ENCODE measurements at places on chromosomes 2 and 18.
A peak's percentile ranks its signal among the peaks of the same experiment; 100 is the strongest.

DNA sequence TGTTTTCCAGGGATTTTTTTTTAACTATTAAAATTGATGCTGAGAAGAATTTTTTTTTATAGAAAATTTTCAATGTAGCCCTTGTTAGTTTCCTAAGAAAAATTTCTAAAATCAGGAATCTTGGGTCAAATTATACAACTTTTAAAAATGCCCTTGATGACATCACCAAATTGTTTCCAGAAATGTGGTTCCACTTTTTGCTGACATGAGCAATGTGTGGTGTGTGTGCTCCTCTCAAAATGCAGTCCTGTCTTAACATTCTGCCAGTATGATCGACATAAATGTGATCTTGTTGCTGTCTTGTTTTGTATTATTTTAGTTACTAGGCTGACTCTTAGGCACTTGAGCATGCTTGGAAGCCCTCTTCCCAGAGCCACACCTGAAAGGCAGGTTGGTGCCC lies 89.7 kb upstream of the ST6GAL2 start:
- DNase-seq = no peak

DNA sequence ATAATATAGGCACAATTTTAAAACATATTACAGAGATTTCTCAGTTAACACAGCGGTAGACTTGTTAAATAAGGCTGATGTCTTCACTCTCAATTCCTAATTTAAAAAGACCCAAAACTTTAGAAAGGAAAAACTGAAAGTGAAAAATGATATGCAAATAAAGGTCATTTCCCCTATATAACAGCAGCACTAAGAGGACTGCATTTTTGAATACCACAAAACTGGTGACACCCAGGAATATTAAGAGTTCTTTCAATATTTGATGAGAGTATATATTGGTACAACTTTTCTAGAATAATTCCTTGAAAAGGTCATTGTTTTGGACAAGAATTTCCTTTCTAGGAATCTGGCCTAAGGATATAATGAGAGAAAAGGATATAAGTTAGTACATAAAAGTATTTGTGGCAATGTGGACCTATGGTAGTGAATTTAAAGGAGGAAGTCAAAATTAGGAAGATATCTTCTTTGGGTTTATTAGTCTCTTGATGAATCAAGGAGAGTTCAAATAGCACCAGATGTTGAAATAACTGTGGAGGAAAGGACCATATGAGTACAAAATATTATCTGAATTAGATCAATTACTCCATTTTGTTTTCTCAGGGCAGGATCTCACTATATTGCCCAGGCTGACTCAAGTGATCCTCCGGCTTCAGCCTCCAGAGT lies 70.3 kb downstream of the TMEM237 start:
- no peak for DNase-seq

GRCh38 chr2:119431155-119431975 lies at the start of gene TMEM37:
Gene TMEM37 (plus strand): TSS chr2:119431854. CDS start chr2:119431904, 50 bp downstream.
- DNase-seq = peak; percentile 4

GRCh38 chr18:59659508-59660170 lies 37.6 kb downstream of the CCBE1 start:
- DNase-seq = no peak

GRCh38 chr18:41265047-41265446 lies 690.0 kb upstream of the PIK3C3 start:
- DNase-seq = no peak

GRCh38 chr2:114940785-114941458 lies 498.5 kb downstream of the DPP10 start:
- no peak for DNase-seq

GRCh38 chr2:45540942-45541341 lies 70.1 kb downstream of the SRBD1 start:
- no peak for DNase-seq

- DNase-seq = no peak
Observed at GRCh38 chr2:65367524-65367923, 64.9 kb downstream of the SPRED2 start.

- DNase-seq = no peak
Observed at GRCh38 chr2:210756855-210757254, 200.5 kb downstream of the CPS1 start.

DNA sequence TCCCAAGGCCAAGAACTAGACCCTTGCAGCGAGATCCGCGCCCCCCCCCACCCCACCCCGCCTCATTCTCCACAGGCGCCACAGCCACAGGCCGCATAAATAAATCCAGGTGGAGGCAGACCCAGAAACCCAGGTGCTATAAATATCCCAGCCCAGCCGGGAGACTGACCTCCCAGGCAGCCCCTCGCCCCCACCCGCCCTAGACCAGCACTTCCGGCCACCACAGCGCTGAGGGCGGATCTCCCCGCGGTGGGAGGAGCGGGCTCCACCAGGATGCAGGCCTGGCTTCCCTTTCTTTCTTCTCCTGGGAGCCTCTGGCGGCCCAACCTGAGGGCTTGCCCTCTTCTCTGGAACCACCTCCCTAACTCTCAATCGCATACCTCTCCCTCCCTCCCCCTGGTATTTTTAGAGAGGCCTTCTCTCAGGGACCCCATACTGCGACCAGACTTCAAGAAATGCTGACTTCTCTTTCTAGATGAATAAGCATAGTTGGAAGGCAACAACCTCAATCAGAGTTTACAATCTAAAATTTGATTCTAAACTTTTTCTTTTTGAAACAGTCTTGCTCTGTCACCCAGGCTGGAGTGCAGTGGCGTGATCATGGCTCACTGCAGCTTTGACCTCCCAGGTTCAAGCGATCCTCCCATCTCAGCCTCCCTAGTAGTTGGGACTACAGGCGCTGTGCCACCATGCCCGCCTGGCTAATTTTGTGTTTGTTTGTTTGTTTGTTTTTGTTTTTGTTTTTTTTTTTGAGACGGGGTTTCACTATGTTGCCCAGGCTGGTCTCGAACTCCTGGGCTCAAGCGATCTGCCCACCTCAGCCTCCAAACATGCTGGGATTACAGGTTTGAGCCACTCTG lies 55.0 kb downstream of the PKDCC start:
- DNase-seq = no peak

DNA sequence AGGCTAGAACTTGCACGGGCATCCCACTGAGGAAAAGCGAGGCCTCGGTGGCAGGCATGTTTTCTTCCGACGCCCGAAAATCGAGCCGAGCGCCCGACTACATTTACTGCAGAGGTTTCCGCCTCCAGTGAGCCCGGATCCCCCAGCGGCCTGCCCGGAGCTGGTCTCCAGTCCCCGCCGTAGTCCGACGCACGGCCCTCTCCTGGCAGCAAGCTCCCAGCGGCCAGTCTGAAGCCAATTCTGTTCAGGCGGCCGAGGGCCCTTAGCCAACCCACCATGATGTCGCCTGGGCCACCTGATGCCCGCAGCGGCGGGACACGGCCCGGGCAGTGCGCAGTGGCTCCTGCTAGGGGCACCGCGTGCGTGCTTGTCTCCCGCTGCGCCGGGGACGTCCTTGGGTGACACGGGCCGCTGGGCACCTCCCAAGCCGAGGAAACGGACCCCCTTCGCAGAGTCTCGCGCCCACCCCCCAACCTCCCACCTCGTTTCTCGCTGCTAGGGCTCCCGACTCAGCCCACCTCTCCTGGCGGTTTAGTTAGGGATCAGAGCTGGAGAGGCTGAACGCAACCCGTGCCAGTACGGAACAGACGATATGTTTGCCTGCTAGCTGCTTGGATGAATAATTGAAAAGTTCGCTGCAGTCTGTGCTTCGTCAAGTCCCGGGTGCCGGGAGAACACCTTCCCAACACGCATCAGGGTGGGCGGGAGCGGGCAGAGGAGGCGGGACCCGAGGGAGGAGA lies 5.3 kb downstream of the ONECUT2 start:
- no peak for DNase-seq

GRCh38 chr2:230843132-230843531 lies 21.6 kb upstream of the ITM2C start:
- DNase-seq = no peak

- no peak for DNase-seq
Observed at GRCh38 chr18:75378376-75379315, 48.9 kb downstream of the SMIM21 start.

GRCh38 chr2:36701918-36702317 lies 5.4 kb downstream of the VIT start:
- no peak for DNase-seq

DNA sequence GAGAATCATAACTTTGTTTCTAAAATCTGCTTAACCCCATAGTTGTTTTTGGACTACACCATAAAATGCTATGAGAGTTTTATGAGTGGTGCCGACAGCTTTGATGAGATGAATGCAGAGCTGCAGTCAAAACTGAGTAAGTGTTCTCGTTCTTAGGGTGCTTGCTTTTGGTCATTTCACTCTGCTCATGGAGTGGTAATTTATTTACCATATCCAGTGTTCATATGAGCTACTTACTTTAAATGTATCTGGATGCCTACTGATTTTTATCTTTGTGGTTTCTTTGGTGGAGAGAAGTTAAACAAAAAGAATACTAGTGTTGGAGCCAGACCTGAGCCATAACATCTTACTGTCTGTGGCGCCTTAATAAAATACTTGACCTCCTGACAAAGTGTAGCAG lies 16.4 kb downstream of the NDC80 start:
- no peak for DNase-seq

- DNase-seq = no peak
Observed at GRCh38 chr2:9327873-9328352, 95.4 kb downstream of the ITGB1BP1 start.

GRCh38 chr2:55581874-55582547 lies 35.4 kb downstream of the PPP4R3B start:
- DNase-seq = no peak

DNA sequence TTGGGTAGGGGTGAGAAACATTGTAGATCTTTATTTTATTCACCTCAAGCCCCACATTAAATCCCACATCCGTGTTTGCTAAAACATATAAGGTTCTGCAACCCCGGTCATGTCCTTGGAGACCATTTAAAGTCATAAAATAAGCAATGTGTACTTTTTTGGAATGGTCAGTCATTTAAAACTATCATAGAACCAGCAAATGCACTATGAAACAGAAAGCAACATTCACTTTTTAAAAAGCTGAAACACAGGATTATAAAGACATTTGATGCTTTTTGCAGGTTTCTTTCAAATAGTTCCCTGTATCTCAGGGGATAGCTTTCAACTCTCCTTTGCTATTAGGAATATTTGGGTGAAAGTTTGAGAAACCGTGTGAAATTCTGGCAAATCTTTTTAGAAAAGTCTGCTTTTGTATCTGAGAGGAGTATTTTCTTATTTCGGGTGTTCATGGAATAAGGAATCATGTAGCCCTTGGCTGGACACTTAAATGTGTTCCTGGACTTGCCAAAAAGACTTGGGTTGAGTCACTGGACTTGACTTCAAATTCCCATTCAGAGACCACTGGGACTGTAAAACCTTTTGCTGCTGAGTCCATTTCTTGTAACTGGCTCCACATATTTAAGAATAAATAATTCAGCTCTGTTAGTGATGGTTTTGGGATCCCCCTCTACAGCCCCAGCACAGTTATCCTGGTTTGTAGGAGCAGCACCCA lies 5.9 kb upstream of the CETN1 start:
- DNase-seq = no peak

DNA sequence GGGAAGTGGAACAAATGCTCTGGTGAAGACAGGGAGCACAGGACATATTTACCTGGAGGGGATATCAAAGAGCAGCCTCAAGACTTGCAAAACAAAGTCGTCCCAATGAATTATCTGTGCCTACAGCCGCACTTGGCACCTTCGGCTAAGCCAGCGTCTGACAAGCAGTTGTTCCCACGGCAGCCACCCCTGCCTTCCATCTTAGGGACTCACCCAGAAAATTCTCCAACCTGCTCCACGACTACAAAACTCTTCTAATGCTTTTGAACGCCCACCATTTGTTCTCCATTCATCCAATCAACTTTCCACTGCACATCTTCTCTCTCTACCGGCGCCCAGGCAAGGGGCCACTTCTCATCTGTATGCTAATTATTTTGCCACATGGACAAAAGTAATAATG lies 7.0 kb downstream of the MYT1L start:
- no peak for DNase-seq

DNA sequence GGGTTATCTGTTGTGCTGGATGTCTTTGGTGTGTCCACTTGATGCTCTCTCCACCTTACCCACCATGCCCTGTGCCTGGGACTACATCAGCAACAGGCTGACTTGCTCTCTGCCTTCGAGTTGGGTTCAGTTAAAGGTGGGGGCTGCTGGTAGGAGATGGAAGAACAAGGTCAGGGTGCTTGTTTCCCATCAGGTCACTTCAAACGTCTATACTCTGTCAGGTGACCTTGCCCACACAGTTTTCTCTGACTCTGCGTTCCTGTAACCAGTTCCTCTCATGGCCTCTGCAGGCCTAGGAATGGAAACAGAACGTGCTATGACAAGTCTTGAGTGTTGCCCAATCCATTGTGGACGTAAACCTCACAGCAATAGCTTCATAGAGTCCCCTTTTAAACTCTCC lies 38.4 kb upstream of the PAPOLG start:
- no peak for DNase-seq

- DNase-seq = no peak
Observed at GRCh38 chr2:22801970-22802369, 583.0 kb upstream of the KLHL29 start.

DNA sequence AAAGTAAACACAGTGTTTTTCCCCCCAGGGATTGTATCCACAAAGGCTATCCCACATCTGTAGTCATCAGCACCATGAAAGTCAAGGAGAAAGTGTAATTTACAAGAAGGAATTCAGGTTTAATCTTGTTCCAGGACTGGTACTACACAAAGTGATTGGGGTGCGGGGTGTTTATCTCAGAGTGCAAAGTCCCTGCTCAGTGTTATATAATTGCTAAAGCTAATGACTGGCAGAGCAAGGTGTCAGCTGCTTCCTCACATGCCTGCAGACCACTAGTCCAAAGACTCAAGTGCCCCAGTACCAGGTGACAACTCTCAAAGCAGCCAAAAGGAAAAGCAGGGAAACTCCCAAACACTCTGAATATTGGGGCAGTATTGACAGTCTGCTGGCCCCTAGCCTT lies 40.4 kb upstream of the PDCL3 start:
- no peak for DNase-seq

DNA sequence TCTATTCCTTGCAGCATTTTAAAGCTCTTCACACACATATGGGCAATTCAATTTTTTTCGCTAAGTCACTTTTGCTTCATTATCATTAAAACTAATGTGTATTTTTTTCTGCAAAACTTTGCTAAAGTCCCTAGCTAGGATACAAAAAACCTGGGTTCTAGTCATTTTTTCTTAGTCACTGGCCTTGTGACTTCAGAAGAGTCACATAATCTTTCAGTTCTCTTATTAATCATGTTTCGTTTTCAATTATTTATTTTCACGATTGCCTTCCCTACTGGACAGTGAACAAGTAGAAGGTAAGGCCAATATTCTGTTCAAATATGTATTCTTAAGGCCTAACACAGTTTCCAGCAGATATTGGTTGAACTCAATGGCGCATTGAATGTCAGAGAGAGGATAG lies 60.9 kb upstream of the CYRIA start:
- DNase-seq = no peak

GRCh38 chr2:236682651-236683422 lies 113.2 kb downstream of the ACKR3 start:
- no peak for DNase-seq

GRCh38 chr2:240525802-240526201 lies 32.0 kb downstream of the ANKMY1 start:
- no peak for DNase-seq

- no peak for DNase-seq
Observed at GRCh38 chr2:72083751-72084583, 63.7 kb downstream of the CYP26B1 start.

All from stimulated activated CD4-positive, alpha-beta T cell treated with anti-CD3 and anti-CD28 coated beads, Interleukin-12 subunit alpha, Interleukin-12 subunit beta, amount 100 ng/mL, for 4 hours (primary cell).